ENCODE measurements at places on chromosomes 5 and 9. TPM values are rescaled to one million over a fixed set of nuclear protein-coding genes. Genes with fewer than 3 reads are reported as not detected.

CCNI2 gene
- polyA plus RNA-seq, result 0.15 TPM

PTTG1 gene
- 109 TPM for polyA plus RNA-seq

SURF2 gene
- 9.0 TPM for polyA plus RNA-seq

ANKH gene
- polyA plus RNA-seq, result 37.7 TPM

PPP3R2 gene
- not detected for polyA plus RNA-seq

CDX1 gene
- 0.39 TPM for polyA plus RNA-seq

CEP72 gene
- 1.7 TPM for polyA plus RNA-seq

KIF20A gene
- polyA plus RNA-seq, result 54.5 TPM

DNAH5 gene
- polyA plus RNA-seq, result 1.1 TPM

EPB41L4A gene
- 0.05 TPM for polyA plus RNA-seq

GPR150 gene
- 0.25 TPM for polyA plus RNA-seq

CDC20B gene
- not detected for polyA plus RNA-seq

SLC36A2 gene
- not detected for polyA plus RNA-seq

SHOC1 gene
- not detected for polyA plus RNA-seq

SMIM33 gene
- polyA plus RNA-seq, result not detected

TAF11L4 gene
- not detected for polyA plus RNA-seq

ATOX1 gene
- polyA plus RNA-seq, result 156 TPM

SUSD3 gene
- 0.98 TPM for polyA plus RNA-seq

STOM gene
- 275 TPM for polyA plus RNA-seq

GABRG2 gene
- not detected for polyA plus RNA-seq

C5 gene
- polyA plus RNA-seq, result 2.7 TPM

TXNDC8 gene
- not detected for polyA plus RNA-seq

PCDHGA8 gene
- polyA plus RNA-seq, result 0.77 TPM

TMEM252 gene
- not detected for polyA plus RNA-seq

SPATA31D4 gene
- polyA plus RNA-seq, result not detected

ROPN1L gene
- polyA plus RNA-seq, result 0.54 TPM

CYLC2 gene
- polyA plus RNA-seq, result not detected

PPP2R2B gene
- 0.58 TPM for polyA plus RNA-seq

OR1Q1 gene
- 1.1 TPM for polyA plus RNA-seq

DIPK1B gene
- polyA plus RNA-seq, result 0.42 TPM

C5orf58 gene
- not detected for polyA plus RNA-seq

GGTA1 gene
- not detected for polyA plus RNA-seq

PLCXD3 gene
- polyA plus RNA-seq, result 0.06 TPM

CSF2 gene
- polyA plus RNA-seq, result not detected

DRD1 gene
- not detected for polyA plus RNA-seq

BICD2 gene
- polyA plus RNA-seq, result 9.5 TPM

SLF1 gene
- polyA plus RNA-seq, result 1.3 TPM

FOXD4L5 gene
- polyA plus RNA-seq, result not detected

PPIC gene
- polyA plus RNA-seq, result 62.3 TPM

FASTKD3 gene
- polyA plus RNA-seq, result 9.2 TPM

SLC46A2 gene
- not detected for polyA plus RNA-seq

Measured in BJ (cell line).